ENCODE measurements at places on chromosomes 2 and 18. TPM values are rescaled to one million over a fixed set of nuclear protein-coding genes. Genes with fewer than 3 reads are reported as not detected.

- no peak for DNase-seq
Observed at GRCh38 chr18:78105611-78106010, 856.0 kb downstream of the GALR1 start.

GRCh38 chr2:74502720-74503505, 3.5 kb upstream of the LBX2 start:
- no peak for DNase-seq

GRCh38 chr2:215613888-215614287, 178.0 kb upstream of the FN1 start:
- DNase-seq, result no peak

GRCh38 chr2:151837926-151838325, 9.7 kb upstream of the ARL5A start:
- no peak for DNase-seq

DNA sequence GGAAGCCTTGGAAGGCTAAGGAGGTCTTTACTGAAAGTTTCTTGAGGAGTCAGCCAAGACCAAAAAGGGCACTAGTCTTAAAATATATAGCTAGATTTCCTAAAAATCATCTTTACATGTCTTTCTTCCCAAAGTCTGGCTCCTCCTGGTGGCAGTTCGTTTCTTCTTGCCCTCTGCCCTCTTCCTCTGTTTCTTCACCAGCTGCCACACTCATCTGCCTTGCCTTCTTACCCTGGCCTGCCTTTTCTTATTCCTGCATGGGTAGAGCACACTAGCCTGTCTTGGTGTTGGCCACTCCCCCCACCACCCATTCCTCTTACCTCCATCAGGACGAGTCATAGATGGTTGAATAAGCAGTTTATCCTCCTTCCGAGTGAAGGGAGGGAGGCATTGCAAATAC, 129.8 kb downstream of the RAPGEF4 start:
- DNase-seq, result no peak

DNA sequence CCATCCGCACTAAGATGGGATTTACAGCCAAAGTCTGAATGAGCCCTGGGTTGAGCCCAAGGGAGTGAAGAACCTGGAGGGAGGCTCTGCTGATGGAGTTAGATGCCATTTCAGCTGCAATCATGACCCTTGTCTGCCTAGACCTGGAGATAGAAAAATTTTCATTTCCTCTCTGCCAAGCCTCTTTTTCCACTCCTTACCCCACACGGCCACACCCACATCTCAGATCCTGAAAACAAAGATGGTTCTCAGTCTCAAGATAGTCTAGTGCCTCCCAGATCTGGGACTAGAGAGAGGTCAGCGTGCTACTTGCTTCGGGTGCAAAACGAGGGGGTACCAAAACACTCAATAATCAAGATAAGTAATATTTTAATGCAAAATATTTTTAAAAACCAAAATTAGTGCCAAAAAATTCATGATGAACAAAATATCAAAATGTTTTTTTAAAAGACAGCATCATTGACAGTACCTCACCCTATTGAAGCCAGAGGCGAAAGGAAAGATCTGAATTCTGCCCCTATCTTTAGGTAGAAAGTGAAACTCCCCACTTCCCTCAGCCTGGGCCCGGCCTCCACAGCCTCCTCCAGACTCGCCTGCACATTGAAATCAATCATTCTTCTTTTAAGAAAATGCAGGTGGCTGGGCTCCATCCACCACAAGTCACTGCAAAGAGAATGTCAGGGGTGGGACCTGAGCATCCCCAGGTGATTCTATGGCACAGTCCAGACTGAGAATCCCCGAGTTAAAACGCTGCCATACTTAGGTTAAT, 57.8 kb upstream of the GPR45 start:
- DNase-seq, result no peak

GRCh38 chr2:46850742-46851141, 64.9 kb downstream of the MCFD2 start:
- no peak for DNase-seq

DNA sequence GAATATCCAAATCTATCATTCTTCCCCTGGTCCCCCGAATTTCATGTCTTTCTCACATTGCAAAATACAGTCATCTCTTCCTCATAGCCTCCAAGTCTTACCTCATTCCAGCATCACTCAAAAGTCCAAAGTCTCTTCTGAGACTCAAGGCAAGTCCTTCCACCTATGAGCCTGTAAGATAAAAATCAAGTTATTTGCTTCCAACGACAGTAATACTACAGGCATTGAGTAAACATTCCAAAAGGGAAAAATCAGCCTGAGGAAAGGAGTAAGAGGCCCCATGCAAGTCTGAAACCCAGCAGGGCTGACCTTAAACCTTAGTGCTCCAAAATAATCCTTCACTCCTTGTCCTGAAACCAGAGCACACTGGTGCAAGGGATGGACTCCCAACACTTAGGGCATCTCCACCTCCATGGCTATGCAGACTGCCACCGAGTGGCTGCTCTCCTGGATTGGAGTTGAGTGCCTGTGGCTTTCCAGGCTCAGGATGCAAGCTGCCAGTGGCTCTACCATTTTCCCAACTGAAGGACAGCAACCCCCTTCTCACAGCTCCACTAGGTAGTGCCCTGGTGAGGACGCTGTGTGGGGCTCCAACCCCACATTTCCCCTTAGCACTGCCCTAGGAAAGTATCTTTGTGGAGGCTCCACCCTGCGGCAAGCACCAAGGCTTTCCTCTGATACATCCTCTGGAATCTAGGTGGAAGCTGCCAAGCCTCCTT, 16.3 kb downstream of the DTNA start:
- DNase-seq, result no peak

GRCh38 chr18:10473132-10473531, 18.7 kb downstream of the APCDD1 start:
- DNase-seq, result no peak

DNA sequence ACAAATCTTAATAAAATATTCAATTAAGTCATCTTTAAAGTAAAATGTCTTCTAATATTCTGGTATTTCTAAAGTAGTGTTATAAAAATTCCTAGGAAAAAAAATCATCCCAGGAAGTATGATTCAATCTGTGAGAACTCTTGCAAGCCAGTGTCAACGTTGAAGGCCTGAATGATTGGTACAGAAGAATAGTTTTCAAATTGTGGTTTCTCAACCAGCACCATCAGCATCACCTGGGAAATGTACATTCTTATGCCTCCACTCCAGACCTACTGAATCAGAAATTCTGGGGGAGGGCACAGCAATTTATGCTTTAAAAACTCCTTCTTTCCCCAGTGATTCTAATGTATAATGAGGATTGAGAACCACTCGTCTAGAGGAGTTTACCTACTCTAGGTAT, 62.3 kb upstream of the C2orf15 start:
- no peak for DNase-seq

The MAL gene
- not detected for total RNA-seq

The RNF144A gene
- total RNA-seq, result 9.5 TPM

The CRYBA2 gene
- total RNA-seq, result not detected

The CARF gene
- 7.8 TPM for total RNA-seq

The RFX8 gene
- not detected for total RNA-seq

Measured in chondrocyte (in vitro differentiated cells).